ENCODE measurements at places on chromosomes 4 and X.

- no peak for DNase-seq
Measured at GRCh38 chr4:146442801-146443200, 78.9 kb downstream of the SLC10A7 start.

DNA sequence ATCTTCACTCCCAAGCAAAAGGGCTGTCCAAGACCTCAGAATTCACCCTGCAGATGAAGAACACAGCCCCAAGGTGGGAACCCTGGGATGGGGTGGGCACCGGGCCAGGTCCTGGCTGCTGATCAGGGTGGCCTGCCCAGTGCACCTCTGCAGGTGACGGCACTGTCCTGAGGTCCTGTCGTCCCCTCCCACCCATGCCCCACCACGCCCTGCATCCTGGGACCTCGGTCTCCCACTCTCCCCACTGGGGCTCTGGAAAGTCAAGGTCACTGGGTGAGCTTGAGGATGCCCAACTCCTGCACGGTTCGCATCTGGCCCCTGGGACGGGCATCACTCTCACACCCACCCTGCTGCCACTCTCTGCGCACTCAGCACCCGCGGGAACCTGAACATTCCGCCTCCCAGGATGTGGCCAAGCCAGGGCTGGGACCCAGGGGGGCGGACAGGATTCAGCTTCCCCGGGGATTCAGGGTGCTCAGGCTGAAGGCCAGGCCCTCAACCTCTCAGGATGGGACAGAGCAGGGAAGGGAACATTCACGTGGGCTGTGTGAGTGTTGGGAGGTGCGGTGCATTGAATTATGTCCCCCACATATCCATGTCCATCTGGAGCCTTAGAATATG, 115.9 kb downstream of the CPZ start:
- DNase-seq: no peak

- DNase-seq: no peak
Measured at GRCh38 chr4:3821580-3822229, 55.5 kb downstream of the ADRA2C start.

- no peak for DNase-seq
Measured at GRCh38 chr4:123517971-123518370, 121.4 kb downstream of the SPRY1 start.

DNA sequence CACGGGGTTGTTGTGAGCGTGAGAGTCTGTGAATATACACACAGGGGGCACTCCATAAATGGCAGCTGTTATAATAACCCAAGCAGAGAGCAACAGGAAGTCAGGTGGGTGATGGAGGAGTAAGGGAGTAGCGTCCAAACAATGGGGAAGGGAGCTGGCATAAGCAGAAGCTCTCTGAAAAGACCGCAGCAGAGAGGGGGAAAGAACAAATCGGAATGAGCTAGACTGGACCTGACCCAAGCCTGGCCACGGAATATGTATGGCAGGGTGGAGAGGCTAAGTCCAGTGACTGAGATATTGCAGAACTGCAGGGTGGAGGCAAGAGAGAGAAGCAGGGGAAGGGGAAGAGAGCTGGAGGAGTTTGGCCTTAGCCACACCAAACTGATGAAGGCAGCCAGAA, 6.5 kb upstream of the GJB1 start:
- no peak for DNase-seq

GRCh38 chrX:49761481-49761880, 65.7 kb upstream of the PAGE1 start:
- no peak for DNase-seq

DNA sequence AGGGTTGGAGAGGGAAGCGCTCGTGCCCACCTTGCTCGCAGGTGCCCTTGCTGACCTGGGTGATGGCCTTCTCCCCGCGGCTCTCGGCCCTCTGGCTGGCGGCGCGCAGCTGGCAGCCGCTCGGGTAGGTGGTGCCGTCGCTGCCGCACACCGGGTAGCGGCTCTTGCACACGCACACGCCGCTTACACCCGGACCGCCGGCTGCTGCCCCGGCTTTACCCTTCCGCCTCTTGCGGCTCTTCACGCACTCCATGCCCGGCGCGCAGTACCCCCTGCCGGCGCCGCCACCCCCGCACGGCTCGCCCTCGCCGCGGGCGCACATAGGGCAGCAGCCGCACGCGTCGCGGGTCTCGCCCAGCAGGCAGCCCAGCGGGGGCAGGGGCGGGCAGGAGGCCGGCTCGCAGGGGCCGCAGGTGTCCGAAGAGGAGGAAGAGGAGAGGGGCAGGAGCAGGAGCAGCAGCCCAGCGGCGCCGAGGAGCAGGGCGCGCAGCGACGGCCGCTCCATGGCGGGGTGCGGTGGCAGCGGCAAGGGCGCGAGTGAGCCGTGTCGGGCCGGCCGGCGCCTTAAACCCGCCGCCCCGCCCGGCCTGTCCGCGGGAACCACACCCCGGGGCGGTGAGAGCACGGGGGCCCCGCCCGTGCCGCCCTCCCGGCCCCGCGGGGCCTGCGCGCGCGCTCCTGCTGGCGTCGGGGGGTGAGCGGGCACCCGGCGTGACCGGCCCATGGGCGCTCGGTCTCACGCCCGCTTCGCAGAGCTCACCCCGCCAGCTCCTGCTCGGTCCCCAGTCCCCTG, at the start of gene IGFBP7:
Gene IGFBP7 (minus strand): TSS at position 539 of the 793 bp plus-strand sequence. CDS start 34 bp downstream, at position 505.
- no peak for DNase-seq

DNA sequence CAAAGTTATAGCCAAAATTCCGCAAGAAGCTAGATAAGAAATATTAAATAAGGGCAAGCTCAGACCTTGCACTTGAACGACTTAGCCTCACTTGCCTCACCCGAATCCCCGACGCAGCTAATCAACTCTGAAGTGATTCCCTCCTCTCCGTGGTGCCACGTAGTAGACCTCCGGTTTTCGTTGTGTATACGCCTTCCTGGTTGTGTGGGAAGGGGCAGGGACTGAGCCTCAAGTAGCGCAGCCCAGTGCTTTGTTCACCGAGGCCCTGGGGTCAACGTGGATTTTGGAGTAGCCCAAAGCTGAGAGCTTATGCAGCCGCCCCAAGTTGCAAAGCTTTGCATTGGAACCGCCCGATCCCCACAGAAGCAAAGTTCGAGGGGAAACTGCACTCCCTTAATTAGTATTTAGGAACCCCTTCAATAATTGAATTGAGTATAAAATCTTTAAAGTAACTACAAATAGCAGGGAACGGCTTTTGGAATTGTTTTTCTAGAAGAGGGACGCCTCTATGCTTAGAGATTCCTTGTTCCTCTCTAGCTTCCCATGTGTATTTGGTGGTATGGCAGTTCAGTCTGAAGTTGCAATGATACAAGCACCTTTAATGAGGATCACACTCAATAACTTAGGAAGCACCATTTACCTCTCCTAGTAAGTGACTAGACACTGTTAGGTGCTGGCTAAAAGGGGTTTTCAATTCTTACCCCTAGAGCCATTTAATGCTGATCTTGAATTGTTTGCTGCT, 55.7 kb downstream of the LINC00632 start:
- no peak for DNase-seq

- no peak for DNase-seq
Measured at GRCh38 chr4:76311896-76312331, 5.4 kb downstream of the STBD1 start.

- DNase-seq: no peak
Measured at GRCh38 chrX:105460376-105460775, 239.9 kb upstream of the TEX13A start.

DNA sequence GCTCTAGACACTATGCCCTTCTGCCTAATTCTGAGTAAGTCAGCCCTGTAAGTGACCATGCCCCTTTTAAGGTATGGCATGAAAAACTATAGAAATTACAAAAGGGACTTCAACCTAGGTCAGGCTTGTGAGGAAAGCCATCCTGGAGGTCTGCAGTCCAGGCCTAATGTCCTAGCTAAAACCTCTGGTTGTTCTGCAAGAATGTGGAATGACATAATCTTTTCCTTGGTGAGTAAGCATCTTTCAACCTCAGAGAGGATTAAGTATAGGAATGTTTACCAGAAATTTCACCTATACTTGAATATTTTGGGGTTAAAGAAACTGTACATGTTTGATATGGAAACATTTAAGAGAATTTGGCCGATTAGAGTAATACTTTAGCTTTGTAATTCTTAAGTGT, 23.8 kb upstream of the HPSE start:
- no peak for DNase-seq

GRCh38 chrX:50100188-50100587, 100.6 kb downstream of the AKAP4 start:
- DNase-seq: no peak

DNA sequence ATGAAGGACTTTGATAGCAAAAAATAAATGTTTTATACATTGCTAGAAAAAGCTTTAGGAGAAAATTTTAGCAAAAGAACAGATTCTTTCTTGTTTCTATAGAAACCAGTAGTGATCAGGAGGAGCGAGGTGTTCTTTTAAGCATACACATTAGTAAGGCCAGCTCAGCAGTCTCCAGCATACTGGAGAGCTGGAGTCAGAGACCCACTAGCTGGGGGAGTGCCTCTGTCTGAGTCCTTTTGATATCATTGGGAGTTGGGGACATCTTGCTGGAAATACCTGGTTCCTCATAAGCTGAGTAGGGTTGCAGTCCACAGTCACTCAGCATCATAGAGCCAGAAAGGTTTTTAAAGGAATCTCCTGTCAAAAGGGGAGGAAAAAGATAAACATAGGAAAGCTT, 67.4 kb downstream of the AFF2 start:
- DNase-seq: no peak

DNA sequence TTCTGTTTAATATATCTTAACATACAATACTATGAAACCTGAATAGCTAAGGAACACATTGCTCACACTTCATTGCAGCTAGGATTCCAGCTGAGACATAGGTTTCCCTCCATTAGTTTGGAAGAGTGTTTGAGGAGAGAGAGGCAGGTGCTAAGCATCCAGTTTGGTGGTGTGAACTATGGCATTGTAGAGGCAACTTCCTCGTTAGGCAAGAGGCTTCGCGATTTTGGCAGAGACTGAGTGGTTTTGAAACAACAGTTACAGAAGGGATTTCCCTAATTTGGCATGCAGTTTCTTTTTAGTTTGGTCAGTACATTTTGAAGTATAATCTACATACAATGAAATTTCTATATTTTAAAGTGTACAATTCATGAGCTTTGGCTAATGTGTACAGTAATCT, 117.1 kb upstream of the BMP3 start:
- no peak for DNase-seq

DNA sequence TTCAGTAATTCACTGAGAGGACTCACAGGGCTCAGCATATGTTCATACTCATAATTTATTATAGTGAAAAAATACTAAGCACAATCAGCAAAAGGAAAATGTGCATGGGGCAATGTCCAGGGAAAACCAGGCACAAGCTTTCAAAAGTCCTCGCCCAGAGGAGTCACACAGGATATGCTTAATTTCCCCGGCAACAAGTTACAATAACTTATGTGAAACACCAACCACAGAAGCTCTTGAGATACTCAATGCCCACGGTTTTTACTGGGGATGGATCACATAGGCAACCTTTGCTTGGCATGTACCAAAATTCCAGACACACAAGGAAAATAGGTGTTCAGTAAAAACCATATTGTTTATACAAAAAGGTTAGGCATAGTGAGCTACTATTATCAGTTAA, 38.5 kb upstream of the STPG2 start:
- no peak for DNase-seq

DNA sequence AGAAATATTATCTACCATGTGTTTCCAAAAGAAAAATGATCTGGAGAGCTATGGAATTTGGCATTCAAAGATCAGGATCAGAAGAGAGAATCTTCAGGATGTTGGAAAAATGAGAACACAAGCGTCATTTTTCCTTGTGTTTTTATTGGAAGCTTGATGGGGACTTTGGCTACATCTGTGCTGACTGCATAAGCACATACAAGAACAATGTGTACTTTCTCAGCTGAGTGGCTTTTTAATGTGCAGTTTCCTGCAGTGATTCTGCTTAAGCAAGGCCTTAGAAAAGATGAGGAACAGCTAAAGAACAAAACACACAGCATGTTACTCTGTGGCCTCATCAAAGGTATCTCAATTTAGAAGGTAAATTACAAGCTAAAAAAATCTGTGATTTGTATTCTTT, 1039.9 kb downstream of the GLUD2 start:
- no peak for DNase-seq

GRCh38 chr4:24655971-24656370, 71.6 kb upstream of the DHX15 start:
- no peak for DNase-seq

GRCh38 chr4:152033621-152034020, 272.8 kb upstream of the GATB start:
- DNase-seq: no peak

DNA sequence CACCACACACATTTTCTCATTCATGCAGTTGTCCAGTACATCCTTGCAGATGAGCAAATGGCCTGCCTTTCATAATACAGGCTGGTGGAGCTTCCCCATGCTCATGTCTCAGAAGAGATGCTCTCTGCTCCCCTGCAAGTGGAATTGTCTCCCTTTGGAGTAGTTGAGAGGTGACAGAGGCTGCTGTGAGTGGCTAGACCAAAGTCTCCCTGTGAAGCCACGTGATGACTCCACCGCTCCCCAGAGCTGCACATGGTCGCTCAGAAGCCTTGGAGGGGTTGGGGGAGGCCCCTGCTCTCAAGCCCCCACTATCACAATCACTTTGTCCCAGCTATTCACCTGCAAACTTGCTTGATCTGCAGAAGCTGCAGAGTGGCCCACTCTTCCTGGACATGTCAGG, 1.5 kb upstream of the GPR78 start:
- no peak for DNase-seq

DNA sequence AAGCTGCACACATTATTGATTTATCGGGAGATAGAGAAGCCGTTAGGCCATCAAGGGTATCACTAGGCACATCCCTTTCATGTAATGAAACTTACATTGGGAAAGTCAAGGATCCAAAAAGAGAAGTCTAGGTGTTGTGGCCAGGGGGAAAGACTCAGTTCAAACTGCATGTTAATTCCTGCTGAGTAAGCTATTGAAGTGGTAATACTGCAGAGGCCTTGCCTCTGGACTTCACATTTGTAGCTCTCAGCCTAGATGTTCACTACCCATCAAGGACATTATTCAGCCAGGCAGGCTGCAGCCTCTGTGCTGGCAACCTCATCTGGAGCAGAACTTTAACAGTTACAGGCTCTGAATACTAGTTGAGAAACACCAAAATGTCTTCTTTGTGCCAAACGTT, 2094.5 kb upstream of the AGA start:
- DNase-seq: no peak

DNA sequence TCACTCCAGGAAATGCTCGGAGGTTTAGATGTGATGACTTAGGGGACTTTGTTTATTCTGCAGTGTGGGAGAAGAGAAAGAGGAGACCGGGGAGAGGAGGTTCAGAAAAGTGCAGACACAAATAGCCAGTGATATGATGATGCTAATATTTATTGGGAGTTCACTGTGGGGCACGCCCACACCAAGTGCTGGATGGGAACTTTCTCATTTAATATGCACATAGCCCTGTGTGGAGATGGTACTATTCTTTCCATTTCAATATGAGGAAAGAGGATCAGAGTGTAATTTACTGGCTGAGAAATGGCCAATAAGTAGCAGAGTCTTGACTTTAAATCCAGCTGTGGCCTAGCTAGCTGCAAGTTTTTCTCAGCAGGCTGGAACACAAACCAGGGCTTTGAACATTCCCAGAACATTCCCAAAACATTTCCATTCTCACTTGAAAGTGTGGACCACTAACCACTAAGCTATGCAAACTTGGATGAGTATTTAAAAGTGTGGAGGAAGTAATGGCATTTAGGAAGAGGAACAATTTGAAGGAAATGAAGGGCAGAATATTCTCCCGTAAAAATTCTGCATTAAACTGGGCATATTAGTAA, 231.7 kb downstream of the HS3ST1 start:
- DNase-seq: no peak
